ENCODE measurements at places on chromosomes 3 and 15.

DNA sequence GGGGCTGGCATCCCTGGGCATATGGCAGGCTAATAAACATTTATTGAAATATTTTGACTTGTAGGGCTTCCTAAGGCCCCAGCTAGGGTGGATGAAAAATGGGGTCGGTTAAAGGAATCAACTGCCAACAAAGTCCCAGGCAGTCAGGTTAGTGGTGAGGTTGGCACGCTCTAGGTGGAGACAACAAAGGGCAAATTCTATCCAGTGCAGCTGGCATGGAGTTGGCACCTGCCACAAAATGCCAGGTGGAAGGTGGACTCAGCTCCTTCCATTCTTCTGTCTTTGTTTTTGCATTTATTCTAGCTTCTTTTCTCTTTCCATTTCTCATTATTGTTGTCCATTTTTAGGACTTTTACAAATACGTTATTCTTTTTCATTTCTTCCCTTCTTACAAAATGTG is 31.0 kb downstream of the LCMT2 start:
- DNase-seq: no peak

DNA sequence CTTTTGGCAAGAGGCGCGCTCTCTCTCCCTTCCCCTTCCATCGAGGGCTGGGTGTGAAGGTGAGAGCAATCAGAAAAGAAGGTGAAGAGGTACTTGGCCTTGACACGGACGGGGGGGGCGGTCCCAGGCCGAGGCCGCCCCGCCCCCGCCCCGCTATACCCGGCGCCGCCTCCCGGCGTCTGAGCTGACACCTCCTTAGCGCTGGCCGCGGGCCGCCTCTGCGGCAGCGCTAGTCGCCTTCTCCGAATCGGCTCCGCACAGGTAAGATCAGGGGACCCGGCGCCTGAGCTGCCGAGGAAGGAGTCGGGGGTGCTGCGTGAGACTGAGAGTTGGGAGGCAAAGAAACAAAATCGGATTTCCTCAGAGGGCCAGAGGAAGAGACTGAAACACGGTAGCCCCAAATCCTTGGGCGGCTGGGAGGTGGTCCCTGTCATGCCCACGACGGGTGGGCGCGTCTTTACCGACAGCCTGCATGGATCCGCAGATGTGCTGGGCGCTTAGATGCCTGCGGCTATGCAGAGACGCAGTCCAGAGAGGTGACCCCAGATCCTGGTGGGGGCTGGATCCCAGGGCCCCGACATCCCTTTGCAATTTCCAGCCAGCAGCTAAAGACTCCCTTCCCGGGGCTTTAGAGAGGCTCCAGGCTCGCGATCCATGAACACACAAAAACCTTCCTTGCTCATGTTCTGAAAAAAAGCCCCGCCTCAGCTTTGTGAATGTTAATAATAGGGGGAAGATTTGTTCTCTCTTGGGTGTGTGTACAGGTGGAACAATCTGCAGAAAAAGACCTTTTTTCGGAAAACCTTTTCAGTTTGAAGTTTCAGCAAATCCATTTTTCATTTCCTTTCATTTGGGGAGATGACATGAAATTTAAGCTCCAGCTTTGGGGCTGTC is at the start of gene ENTPD3:
Gene ENTPD3, plus strand, starts transcription at position 184 of the 894 bp plus-strand sequence. CDS start 874 bp downstream, outside the sequence.
- DNase-seq: no peak

DNA sequence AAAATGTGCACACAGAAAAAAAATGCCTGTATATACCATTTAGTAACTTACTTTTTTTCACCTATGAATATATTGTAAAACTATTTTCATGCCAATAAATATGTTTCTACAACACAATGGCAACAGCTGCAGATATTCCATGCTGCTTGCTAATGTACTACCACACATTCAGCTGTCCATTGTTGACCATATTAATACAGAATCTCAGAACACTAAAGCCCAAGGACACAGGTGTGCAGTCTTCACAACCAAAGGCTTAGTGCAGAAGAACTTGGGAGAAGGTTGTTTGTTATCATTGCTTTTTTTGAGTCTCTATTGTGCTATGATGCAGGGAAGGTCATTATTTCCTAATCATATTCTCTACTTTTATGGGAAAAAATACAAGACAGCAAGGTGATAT is 79.6 kb downstream of the DIPK2A start:
- no peak for DNase-seq

GRCh38 chr3:78614486-78614885 is 1153.3 kb downstream of the ROBO1 start:
- no peak for DNase-seq

DNA sequence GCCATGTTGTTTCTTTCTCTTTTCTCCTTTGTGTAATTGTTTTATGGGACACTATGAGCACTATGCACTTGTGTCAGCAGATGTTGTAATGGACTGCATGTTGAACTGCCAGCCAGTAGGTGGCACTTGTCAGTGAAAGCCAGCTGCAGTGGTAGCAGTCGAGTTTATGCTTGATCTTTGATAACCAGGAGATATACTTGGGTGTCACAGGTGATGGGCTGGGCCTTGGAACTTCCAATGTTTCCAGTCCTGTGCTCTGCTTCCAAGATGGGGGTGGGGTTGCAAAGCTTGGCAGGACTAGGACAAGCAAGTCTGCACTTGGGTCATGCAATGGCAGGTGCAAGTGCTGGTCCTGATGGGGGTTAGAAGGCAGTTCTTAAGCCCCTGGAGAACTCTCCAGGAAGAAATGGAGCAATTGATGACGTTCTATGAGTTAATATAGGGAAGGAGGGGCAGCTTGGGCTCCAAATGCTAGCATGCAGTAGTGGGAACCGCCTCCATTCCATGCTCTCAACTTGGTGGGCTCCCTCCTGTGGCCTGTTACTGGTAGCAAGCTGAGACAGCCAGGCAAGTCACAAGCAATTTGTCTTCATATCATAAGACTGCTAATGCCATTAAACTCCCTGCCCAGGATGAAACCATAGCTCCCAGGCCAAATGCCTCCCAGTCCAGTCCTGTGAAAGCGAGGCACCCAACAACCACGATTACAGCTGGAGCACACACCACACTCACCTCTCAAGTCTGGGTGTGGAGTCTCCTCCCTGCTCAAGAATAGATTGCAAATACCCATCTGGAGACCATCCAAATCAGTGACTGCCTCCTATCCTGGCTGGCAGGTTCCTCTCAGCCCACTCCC is 287.2 kb downstream of the CGGBP1 start:
- DNase-seq: no peak

- DNase-seq: peak; percentile 21
Measured at GRCh38 chr3:183513046-183513706, 42.3 kb downstream of the KLHL6 start.

- DNase-seq: no peak
Measured at GRCh38 chr3:54349231-54349652, 226.9 kb downstream of the CACNA2D3 start.

DNA sequence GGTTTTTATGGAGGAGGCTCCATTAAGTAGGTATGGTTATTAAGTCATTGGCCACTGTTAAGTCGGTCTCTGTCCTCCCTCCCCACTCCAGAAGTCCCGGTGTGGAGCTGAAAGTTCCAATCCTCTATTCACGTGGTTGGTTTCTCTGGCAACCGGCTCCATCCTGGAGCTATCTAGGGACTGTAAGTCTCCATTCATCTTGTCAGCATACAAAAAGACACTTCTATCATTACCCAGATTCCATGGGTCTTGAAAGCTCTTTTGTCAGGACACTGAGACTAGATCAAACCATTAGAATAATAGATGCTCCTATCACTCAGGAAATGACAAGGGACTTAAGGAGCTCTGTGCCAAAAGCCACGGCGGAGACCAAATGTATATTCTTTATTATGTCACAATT is 110.3 kb downstream of the PIK3CB start:
- no peak for DNase-seq

GRCh38 chr15:88918738-88919137 is 5.6 kb upstream of the MFGE8 start:
- no peak for DNase-seq

GRCh38 chr15:68081869-68082505 is 27.9 kb downstream of the PIAS1 start:
- DNase-seq: no peak

DNA sequence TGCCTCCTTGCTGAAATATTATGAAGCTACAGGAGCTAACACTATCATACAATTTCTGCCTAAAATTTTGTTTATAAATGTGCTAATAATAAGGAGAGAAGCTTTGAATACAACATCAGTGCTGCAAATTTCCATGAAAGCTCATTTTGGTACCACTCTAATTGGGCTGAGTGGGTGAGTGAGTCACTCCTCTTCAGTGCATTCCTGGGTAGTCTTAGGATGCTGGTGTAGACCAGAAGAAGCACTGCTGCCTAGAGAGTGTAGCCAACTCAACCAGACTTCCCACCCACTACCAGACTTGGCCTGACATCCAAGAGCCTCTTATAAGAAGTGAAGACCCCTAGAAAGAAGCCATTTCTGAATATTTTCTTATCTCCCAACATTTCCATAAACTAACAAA is 32.5 kb upstream of the CCDC54 start:
- no peak for DNase-seq

DNA sequence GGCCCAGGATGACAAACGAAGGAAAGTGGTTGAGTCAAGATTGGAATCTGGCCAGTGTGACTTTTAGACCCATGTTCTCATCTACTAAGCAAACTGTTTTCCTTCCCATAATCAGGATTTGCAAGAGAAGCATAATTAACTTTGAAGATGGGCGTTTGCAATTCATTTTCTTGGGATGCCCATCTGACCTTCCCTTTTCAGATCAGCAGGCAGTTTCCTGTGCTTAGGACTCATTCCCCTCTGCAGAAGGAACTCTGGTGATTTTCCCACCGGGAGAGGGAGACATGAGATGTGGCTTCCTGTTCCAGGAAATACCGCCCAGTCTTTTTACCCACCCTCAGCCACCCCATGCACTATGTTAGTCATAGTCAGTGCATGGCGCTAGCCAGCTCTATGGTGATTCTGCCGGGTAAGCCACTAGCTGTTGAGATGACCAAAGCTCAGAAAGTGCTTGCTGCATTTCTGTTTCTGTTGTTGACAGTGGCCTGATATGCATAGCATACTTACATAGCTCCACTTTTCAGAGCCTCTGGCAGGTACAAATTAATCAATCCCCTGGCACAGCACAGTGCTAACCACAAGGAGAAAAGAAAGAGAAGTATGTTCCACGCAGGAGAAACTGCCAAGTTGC is 129.4 kb downstream of the VGLL4 start:
- DNase-seq: no peak

DNA sequence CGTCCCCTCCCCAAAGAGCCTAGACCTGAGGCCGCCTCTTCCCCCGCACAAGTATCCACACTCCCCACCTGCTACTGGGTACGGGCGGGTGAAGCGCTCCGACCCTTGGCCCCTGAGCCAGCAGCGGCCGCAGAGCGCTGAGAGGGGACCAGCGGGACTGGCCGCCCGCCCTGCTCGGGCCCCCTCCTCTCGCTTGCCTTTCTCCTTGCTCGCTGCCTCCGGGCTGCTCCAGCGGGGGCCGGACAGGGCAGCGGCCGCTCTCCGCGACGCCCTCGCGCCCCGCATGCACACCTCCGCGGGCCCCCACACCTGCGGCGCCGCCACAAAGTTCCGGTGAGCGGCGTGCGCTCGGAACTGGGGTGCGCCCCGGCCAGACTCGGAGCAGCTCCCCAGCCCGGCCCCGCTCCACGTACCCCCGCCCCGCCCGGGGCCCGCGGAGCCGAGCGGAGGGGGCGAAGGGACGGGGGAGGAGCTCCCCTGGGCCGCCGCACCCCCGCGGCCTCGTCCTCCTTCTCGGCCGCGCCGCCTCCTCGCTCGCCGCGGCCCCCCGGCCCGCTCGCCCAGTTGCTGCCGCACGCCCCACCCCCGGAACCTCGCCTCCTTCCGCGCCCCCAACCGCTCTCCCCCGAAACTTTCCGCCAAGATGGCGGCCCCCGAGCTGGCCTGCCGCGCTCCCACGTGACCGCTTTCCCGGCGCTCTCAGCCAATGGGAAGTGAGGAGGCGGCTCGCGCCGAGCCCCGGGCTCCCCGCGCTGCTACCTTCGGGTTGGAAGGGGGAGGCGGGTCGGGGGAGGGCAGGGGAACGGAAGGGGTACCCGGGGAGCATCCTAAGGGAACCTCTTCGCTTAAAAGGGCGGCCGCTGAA is 704 bp downstream of the DLG1 start:
- DNase-seq: peak; percentile 74

DNA sequence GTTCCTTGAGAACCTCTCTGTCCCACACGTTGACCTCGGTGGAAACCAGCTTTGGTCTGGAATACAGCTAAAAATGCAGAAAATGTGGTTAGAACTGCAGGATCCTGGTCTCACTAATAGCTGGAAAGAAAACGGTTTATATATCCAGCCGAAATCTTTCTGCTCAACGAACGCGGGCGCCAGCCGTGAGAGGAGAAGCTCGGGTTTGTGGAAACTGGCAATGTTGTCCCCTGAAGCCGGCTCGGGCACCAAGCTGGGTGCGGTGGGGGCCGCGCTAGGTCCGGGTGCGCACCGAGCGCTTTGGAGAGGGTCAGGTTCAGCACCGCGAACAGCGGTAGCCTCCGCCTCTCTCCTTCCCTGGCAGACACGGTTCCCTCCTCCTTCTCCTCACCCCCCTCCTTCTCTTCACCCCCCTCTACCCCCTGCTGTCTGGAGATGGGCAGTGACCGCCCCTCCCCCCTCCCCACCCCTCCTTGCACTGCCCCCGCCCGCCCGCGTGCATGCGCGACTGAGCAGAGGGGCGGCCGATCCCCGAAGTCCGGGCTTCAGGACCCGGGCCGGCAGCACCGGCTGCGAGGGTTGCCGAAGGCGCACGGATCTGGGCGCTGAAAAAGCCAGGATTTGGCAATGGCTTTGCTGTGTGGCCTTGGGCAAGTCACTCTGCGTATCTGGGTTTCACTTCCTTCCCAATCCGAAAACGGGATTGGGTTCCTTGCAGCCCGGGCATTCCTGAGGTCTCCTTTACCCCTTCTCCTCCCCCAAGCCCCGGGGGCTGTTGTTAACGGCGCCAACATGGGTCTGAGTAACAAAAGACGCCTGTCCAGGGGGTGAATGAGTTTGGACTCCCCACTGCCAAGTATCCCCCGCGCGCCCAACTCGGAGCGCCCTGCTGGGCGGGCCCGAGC is at the start of gene SKOR1:
Gene SKOR1, plus strand, starts transcription at position 534 of the 905 bp plus-strand sequence. Its CDS starts 94 bp downstream, at position 628.
- DNase-seq: no peak

- no peak for DNase-seq
Measured at GRCh38 chr15:73024168-73024567, 28.1 kb upstream of the NEO1 start.

DNA sequence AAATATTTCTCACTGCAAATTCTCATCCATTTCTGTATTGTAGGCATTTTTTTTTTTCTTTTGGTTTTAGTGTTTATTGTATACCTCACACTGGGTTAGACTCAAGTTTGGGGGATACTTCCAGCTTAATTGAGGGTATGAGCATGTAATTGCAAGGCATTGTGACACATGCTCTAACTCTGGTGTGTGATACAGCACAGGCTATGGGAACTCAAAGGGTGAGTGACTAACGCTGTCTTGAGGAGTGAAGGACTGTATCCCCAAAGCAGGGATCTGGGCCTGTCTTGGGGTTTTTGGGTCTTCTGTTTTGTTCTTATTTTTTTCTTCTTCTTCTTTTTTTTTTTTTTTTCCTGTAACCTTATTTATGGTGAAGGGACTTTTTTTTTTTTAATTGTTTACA is 26.9 kb downstream of the MAP2K1 start:
- DNase-seq: no peak

Measured in stimulated activated CD8-positive, alpha-beta memory T cell treated with anti-CD3 and anti-CD28 coated beads, Interleukin-7, amount 100 ng/mL, for 1 hour (primary cell).